Psoas muscle (tissue), 8 donors: ENCODE measurements at places on chromosomes 4 and X. TPM values are rescaled to one million over a fixed set of nuclear protein-coding genes. Genes with fewer than 3 reads are reported as not detected.

GPRIN3 gene
- 3.0 TPM for total RNA-seq

HHIP gene
- not detected for total RNA-seq

TMSB15A gene
- not detected for total RNA-seq

CFAP47 gene
- not detected for total RNA-seq

MAGEA10 gene
- not detected for total RNA-seq

ALAS2 gene
- 8.1 TPM for total RNA-seq

SPOCK3 gene
- not detected for total RNA-seq

STIM2 gene
- total RNA-seq, result 8.4 TPM

NR0B1 gene
- total RNA-seq, result not detected

RASGEF1B gene
- total RNA-seq, result 1.9 TPM

CASP6 gene
- total RNA-seq, result 2.7 TPM
